ENCODE measurements at places on chromosomes 5 and 9.

DNA sequence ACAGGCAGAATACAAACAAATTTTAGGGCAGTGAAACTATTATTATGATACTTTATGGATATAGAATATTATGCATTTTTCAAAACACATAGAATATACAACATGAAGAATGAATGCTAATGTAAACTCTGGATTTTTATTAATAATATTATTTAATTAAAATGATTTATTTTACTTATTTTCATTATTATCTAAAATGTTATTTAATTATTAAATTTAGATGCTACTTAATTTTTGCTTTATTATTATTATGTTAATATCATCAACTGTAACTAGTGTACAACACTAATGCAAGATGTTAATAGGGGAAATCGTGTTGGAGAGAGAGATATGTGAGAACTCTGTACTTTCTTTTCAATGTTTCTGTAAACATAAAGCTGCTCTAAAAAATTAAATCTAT lies 39.3 kb upstream of the TENT4A start:
- no peak for DNase-seq

DNA sequence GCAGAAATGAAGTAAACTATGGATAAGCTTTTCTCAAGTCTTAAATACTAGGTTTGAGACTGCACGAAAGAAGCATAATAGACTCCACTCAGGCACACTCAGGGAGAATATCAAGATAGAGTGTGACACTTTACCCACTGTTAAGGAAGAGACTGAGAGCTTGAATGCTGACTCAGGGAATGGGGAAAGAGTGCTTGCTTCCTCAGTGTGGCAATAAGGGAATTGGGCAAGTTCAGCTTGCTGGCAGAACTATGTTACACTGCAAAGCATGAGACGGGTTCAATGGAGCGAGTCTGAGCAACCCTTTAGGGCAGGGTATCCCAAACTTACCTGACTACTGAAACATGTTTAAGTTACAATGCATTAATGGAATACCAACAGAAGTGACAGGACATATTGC lies 237.7 kb upstream of the MEF2C start:
- DNase-seq, result no peak

GRCh38 chr9:104448036-104448435 lies 56.0 kb upstream of the OR13F1 start:
- DNase-seq, result no peak

GRCh38 chr9:136007276-136007933 lies 46.2 kb upstream of the UBAC1 start:
- DNase-seq, result no peak

DNA sequence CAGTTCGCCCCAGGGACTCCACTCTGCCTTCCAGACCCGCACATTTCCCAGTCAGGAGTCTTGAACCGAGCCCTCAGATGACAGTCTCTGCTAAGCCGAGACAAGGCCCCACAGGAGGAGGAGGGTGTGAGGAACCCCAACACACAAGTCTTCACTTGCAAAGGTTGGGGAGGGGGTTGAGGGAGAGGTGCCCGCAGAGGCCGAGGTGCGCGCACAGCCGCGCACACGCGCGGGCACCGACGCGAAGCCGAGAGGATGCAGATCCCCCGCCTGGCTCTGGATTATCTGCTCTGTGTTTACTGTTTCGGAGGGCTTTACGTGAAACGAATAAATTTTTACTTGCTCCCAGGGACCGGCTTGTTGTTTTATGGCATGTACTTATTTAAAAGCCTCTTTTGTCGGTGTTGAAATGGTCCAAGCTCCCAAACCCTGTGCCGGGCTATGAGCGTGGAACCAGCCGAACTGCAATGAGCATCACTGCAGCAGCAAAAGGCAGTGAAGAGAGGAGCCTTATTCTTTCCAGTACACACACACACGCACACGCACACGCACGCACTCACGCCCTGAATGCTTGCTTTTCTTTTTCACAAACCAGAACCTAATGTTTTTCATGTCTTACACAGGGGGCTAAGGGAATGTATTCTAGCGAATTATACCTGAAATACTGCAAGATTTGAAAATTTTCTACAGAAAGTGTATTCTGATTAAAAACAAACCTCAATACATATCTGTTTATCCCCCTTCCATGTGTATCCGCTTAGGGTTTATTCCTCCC lies 297.7 kb downstream of the PARP8 start:
- peak; percentile 11 for DNase-seq

DNA sequence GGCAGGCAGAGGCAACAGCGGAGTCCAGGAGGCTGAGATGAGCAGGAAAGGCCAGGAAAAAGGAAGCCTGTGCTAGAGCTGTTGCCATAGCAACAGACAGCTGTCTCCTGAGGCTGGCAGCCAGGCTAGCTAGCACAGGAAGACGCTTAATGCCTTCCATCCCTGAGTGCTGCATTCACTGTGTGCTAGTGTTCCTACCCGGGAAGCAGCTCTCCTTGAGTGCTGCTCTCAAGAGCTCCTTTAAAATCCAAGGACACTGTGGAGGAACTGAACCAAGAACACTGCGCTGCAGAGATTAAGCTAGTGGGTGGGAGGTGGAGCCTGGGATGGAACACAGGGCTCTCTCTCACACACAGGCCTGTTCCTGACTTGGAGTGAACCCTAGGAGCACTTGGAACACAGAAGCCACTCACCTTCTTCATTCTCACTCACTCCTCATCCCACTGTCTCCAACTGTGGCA lies 53.5 kb upstream of the IL7R start:
- no peak for DNase-seq

DNA sequence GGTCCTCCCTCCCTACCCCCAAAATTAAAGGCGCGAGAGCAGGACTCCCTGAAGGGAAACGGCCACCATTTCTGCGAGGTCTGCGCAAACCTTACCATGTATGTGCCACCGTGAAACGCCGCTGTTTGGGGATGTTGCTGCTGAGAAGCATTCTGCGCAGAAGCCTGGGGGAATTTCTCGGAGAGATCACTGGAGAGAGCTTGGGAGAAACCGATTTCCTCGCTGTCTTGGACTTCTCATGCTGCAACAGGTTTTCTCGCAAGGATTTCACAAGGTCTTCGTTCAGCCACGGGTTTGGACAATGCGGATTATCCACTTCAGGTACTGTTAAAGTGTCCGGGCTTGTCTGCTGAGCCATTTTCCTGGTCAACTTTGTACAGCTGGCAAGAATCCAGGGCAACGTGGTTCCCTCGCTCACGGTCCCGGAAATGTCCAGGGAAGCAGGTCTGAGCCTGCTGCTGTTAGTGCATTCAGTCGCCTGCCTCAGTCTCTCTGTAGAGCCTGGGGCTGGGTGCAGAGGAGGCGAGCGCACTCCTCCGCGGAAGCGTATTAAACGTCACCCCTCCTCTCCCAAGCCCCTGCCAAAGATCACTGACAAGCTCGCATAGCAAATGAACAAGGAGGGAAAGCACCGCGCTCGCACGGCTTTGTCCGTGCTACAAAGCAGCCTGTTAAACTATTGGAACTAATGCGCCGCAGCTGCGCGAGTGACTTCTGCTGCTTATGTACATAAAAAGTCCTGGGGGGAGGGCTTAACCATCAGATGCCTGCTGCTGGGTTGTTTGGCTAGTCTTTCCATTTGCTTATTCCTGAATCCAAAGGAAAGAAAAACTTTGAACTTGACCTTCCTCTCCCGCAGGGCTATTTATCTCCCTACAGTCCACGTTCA lies 125.1 kb downstream of the PDE4D start:
- DNase-seq, result peak; percentile 16
